ENCODE measurements at places on chromosomes 11 and 22. TPM values are rescaled to one million over a fixed set of nuclear protein-coding genes. Genes with fewer than 3 reads are reported as not detected.

The IL18 gene
- total RNA-seq, result 12.3 TPM

The TRAPPC4 gene
- total RNA-seq, result 63.0 TPM

The CRYAB gene
- total RNA-seq, result 325 TPM

The CSF2RB gene
- total RNA-seq, result 21.4 TPM

The OR8G1 gene
- total RNA-seq, result not detected

The TBRG1 gene
- 30.3 TPM for total RNA-seq

The MS4A15 gene
- not detected for total RNA-seq

The NNMT gene
- total RNA-seq, result 1,213 TPM

GRCh38 chr11:63227521-63228107, 15.8 kb downstream of the SLC22A25 start:
- no peaks in the 10 kb centered on the region for H3K4me1 ChIP-seq
- no peaks in the 10 kb centered on the region for H3K27me3 ChIP-seq
- no peak overlapping the region for H3K4me3 ChIP-seq
- DNase-seq, result no peak
- H3K36me3 ChIP-seq, result no peaks in the 10 kb centered on the region
- no peak overlapping the region for H3K27ac ChIP-seq

DNA sequence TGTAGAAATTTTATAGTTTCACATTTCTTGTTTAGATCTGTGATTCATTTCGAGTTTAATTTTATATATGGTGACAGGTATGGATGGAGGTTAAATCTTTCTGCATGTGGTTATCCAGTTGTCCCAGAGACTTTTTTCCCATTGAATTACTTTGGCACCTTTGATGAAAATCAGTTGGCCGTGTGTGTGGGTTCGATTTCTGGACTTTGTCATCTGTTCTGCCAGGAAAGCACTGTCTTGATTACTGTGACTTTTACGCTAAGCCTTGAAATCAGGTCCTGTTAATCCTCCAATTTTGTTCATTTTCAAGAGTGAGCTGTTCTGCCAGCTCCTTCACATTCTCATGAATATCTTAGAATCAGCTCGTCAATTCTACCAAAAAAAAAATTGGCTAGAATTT, 107.4 kb downstream of the KCNQ1 start:
- H3K4me1 ChIP-seq, result no peaks in the 10 kb centered on the region
- no peak overlapping the region for H3K27ac ChIP-seq

DNA sequence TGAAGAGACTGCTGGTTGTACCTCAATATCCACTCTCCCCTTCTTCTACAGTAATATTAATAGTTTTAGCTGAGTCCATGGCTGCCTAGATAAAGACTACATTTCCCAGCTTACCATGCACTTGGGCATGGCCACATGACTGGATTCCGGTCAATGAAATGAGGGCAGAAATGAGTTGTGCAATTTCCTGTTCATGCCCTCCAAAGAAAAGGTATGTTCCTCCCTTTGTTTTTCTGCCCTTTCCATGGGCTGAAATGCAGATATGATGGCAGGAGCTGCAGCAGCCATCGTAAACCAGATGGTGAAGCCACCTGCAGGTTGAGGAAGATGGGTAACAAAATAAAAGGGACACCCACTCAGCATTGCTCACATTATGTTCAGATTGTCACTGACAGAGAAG, 15.3 kb upstream of the ELFN2 start:
- no peaks in the 10 kb centered on the region for H3K4me1 ChIP-seq
- H3K27me3 ChIP-seq, result no peaks in the 10 kb centered on the region
- H3K4me3 ChIP-seq, result no peak overlapping the region
- H3K27ac ChIP-seq, result no peak overlapping the region
- no peaks in the 10 kb centered on the region for H3K36me3 ChIP-seq

- H3K27me3 ChIP-seq, result no peaks in the 10 kb centered on the region
- no peak overlapping the region for H3K4me3 ChIP-seq
- peaks cover 14% of the 10 kb centered on the region for H3K4me1 ChIP-seq
- no peaks in the 10 kb centered on the region for H3K36me3 ChIP-seq
Observed at GRCh38 chr11:100849009-100849900, 162.2 kb downstream of the ARHGAP42 start.

DNA sequence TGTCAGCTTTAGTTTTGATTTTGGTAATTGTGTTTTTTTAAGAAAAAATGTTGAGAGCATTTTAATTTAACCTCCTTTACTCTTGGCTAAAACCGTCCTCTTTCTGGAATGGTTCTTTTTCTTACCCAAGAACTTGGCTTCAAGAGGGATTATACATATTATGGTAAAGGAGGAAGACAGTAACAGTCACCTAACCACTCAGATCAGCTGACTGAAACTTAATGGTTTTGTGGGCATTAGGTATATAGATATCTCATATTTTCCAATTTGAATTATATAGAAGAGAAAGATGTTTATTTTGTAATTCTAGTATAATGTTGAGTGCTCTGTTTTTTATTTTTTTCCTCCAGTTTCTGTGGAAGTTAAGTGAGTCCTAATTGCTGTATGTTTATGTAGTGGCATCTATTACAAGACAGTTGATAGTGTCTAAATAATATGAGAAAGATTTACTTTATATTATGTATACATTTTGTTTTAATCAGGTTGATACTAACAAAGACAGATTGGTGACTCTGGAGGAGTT, 36.6 kb upstream of the NCR3LG1 start:
- H3K4me1 ChIP-seq, result no peaks in the 10 kb centered on the region
- peaks cover 3% of the 10 kb centered on the region for H3K36me3 ChIP-seq
- no peak for DNase-seq

DNA sequence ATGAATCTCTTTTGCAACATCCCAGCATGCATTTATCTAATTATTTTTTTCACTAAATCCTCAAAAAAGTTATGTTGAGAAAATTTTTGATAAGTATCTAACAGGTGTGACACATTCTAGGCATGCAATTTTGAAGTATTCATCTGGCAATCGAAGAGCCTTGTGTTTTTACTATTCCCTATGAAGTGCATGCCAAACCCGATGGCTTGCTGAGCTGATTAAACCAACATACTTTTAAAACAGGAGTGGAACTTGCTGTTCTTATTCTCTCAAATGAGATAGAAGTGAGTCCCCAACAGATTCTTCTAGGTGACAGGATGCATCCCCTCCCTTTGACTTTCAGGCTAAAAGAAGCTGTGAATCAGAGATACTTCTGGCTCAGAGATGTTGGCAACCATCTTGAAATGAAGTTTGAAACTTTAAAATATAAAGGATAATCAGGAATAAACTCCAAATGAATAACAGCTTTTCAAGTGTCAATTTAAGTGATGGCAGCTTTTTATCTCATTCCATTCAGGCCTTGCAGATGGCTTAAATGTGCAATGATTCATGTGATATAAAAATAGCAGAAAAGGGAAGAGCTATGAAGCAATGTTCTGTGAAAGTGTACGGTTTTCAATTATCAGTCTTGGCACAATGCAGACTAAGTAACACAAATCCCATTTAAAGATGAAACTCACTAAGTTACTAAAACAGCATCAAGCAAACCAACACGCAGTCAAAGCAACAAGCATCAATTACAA, 67.7 kb downstream of the APOL5 start:
- H3K27ac ChIP-seq, result no peak overlapping the region
- no peak overlapping the region for H3K4me3 ChIP-seq
- peaks cover 34% of the 10 kb centered on the region for H3K4me1 ChIP-seq

DNA sequence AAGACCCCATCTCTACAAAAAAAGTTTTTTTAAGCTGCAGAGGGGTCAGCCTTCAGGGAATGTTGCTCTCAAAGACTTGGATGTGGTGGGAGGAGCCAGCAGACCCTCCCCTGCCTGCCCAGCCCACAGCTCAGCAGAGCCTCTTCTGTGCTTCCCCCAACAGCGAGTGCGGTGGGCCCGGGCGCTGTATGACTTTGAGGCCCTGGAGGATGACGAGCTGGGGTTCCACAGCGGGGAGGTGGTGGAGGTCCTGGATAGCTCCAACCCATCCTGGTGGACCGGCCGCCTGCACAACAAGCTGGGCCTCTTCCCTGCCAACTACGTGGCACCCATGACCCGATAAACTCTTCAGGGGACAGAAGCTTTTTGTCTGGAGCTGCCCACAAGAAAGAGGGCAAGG, 10.5 kb downstream of the TMA7B start:
- DNase-seq, result no peak
- no peaks in the 10 kb centered on the region for H3K36me3 ChIP-seq
- no peak overlapping the region for H3K27ac ChIP-seq

DNA sequence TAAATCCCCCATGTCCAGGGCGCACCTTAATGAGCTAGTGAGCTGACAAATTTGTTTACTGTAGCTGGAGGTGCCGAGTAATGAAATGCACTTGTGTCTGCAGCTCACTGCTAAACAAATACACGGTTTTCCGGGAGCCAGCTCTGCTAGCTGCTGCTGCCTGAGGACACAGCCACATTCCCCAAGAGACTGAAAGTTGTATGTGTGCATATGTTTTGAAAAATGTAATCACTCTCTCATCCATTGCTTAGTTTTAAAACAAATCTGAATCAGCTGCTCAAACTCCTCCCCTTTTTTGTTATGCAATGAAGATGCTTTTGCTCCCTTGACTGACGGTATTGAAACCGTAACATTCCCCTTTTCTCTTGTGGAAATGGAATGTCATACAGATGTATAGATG, 62.4 kb upstream of the NNMT start:
- no peak for DNase-seq
- H3K4me1 ChIP-seq, result peaks cover 98% of the 10 kb centered on the region
- no peak overlapping the region for H3K27ac ChIP-seq
- H3K4me3 ChIP-seq, result no peak overlapping the region
- H3K27me3 ChIP-seq, result no peaks in the 10 kb centered on the region

DNA sequence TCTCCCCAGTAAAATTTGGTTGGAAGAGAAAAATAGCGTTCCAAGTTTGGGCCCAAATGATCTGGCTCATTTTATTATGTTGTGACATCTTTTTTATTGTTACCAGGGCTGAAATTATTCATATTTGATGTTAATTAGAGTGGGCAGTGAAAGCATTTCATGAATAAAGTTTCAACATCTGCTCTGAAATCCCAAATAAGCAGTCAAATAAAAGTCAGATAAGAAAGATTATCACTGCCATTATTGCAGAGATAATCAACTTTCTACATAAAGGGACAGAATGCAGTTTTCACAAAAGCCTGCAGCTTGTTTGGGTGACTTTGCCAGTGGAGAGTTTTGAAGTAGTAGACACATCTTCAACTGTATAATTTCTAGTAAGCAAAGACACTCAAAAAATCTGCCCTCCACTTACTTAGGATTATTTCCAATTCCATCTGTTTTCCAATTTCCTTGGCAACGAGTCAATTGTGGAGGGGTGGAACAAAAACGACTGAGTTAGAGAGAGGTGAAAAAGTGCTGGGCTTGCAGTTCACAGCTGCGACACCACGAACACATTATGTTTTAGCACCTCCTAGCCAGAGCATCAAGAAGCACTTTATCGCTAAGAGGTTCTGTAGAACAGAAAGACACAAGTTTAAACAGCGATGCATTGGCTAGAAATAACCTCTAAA, 9.0 kb downstream of the TECTA start:
- H3K36me3 ChIP-seq, result no peaks in the 10 kb centered on the region
- DNase-seq, result no peak
- H3K4me1 ChIP-seq, result no peaks in the 10 kb centered on the region
